ENCODE measurements at places on chromosomes 5 and 9.

DNA sequence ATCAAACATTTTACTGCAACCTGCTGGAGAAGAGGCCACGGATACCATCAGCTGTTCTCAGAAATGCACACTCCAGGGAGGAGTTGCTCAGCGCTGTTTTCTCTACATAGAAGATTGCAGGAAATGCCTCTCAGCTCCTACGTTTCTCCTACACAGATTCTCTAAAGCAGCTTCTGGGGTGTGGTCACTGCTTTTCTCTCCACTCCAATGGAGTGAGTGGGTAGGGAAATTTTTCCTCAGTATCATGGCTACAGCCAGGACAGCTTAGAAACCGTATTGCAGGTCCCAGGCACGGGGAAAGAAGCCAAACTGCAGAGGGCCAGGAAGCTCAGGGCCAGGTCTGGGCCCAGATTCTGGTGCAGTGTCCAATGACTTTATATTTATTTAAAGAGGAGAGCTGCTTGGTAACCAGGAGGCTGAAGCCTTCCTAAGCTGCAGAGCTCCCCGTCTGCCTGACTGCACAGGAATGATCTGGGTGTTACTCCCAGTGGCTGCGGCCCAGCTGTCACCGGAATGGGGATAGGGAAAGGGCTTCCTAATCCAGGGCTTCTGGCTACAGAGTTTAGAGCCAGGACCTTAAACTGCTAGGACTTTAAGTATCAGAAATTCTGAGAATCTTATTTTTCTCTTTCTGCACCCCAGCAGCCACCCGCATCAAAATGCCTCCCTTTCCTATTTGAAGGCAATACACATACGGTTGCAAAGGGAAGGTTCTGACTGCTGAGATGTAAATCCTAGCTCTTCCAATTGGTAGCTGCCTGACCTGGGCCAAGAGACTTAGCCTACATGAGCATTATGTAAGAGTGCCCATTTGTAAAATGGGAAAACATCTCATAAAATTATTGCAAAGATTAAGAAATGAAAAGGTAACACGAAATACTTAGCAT lies 1.4 kb upstream of the SPTAN1 start:
- DNase-seq = peak; percentile 54

- DNase-seq = no peak
Observed at GRCh38 chr9:95009459-95009858, 283.0 kb downstream of the AOPEP start.

- no peak for DNase-seq
Observed at GRCh38 chr9:84667571-84668195, 1.8 kb upstream of the NTRK2 start.

- no peak for DNase-seq
Observed at GRCh38 chr5:159098603-159099436, 896 bp downstream of the EBF1 start.

DNA sequence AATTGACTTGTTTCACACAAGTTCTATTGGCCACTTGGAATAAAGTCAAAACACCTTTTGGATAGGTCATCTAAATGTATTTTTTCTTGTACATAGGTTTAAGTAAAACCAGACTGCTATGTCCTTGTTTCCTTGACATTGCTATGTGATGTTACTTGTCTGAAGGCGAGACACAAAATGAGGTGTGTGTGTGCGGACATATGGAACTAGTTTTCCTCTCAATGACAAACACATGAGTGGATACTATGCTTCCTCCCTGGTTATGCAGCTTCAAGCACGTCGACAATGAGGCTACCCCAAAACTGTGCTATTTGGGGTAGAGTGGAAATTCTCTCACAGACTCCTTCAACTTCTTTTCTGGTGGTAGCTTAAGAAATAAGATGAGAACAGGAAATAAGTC lies 276.8 kb downstream of the GAS1 start:
- DNase-seq = no peak

All from anterior cingulate cortex (tissue), 58 donors.